ENCODE measurements at places on chromosomes 5 and 9.

GRCh38 chr5:139956342-139956741 is 86.8 kb downstream of the NRG2 start:
- DNase-seq = no peak

GRCh38 chr5:58675341-58675740 is 92.5 kb downstream of the RAB3C start:
- no peak for DNase-seq

DNA sequence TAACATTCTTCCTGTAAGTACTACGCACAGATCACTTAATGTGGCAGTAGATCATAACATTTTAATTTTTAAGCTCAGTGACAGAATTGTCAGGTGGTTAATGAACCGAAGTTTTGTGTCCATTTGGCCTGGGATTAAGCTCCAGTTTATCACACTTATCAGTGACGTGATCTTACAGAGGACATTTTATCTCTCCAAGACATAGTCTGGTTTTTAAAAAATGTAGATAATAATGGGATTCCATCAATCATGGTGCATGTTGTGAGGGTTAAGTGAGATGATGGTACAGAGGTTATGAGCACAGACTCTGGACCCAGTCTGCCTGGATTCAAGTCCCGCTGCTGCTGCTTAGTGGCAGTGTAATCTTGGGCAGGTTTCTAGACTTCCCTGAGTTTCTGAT is 66.0 kb upstream of the ZFAND5 start:
- no peak for DNase-seq

DNA sequence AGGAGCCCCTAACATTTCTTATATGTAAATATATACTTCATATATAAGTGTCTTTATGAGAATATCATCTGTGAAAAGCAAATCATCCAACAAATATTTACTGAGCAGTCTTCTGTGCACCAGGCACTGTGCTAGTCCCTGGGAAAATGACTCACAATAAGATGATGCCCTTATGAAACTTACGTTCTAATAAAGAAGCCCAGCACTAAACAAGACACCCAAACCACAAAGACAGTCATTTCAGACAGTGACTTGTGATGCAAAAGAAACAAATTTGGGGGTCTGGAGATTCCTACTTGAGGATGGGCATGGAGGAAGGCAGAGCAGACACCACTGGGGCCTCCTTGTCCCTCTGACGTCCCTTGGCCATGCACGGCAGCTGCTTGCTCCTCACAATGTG is 30.6 kb upstream of the PPP1R2B start:
- DNase-seq = no peak

GRCh38 chr5:116479776-116480675 is 94.6 kb downstream of the SEMA6A start:
- no peak for DNase-seq

DNA sequence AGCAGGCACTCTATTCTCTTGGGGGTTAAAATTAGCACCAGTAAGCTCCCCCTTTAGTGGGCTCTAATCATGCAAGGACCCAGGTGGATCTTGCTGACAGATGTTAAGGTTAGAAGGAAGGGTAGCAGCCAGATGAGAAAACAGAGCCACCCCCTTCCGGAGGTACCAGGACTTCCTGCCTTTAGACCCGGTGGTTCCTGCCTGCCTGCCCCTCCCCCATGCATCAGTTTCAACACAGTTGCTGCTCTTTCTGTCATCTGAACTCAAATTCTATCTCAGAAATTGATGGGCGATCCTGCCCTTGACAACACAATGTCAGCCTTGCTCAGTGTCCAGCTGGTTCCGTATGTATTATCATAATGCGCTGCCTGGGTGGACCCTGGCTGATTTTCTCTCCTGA is 287.3 kb downstream of the EBF1 start:
- peak; percentile 19 for DNase-seq

DNA sequence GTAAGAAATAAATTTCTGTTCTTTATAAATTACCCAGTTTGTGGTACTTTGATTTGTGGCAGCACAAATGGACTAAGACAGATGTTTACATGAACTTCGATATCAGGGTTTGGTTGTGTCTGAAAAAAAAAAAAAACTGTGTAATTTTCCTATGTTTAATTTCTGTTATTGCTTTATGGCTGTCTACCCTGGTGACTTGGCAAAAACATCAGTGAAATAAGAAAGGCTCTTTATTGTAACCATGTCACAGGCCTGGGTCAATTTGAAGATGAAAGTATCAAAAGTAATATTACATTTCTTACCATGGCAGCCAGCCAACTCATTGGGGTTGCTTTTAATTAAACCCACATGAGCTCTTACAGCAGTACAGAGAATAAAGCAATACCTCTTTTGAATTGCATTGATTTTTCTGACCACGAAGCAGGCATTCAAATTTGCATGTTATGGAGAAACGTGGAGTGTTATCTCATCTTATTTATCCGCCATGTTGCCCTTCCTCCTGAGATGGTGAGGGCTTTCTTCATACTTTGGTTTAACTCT is 20.6 kb upstream of the SV2C start:
- DNase-seq = no peak

- no peak for DNase-seq
Measured at GRCh38 chr5:146544232-146544631, 28.2 kb upstream of the GPR151 start.

GRCh38 chr5:122906768-122907167 is 61.4 kb downstream of the SNX24 start:
- DNase-seq = no peak

DNA sequence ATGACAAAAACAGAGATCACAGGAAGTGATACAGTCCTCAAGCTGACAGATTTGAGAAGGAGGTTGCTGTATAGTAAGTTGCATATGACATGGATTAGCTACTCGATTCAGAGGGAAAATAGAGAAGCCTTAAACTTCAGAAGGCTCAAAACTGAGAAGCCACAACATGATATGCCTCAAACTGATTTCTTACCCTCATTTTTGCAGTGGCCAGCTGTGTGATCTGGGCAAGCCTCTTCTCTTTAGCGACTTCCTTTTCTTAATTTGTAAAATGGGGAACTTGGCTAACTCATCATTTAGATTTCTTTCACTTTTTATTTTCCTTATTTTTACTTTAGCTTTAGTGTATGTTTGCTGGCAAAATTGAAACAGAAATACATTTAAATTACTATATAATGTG is 421.1 kb downstream of the KIF4B start:
- no peak for DNase-seq

- no peak for DNase-seq
Measured at GRCh38 chr5:148558892-148559291, 95.4 kb downstream of the HTR4 start.

- DNase-seq = no peak
Measured at GRCh38 chr5:149015561-149015960, 47.3 kb downstream of the SH3TC2 start.

DNA sequence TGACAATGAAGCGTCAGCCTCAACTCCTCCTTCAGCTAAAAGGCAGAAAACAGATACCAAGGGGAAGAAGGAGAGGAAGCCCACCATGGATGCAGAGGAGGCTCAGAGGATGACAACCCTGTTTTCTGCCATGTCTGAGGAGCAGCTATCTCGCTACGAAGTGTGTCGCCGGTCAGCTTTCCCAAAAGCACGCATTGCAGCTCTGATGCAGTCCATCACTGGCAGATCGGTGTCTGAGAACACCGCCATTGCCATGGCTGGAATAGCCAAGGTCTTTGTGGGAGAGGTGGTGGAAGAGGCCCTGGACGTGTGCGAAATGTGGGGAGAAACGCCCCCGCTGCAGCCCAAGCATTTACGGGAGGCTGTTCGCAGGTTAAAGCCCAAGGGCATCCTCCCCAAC is 968 bp downstream of the TAF11L11 start:
- DNase-seq = no peak

DNA sequence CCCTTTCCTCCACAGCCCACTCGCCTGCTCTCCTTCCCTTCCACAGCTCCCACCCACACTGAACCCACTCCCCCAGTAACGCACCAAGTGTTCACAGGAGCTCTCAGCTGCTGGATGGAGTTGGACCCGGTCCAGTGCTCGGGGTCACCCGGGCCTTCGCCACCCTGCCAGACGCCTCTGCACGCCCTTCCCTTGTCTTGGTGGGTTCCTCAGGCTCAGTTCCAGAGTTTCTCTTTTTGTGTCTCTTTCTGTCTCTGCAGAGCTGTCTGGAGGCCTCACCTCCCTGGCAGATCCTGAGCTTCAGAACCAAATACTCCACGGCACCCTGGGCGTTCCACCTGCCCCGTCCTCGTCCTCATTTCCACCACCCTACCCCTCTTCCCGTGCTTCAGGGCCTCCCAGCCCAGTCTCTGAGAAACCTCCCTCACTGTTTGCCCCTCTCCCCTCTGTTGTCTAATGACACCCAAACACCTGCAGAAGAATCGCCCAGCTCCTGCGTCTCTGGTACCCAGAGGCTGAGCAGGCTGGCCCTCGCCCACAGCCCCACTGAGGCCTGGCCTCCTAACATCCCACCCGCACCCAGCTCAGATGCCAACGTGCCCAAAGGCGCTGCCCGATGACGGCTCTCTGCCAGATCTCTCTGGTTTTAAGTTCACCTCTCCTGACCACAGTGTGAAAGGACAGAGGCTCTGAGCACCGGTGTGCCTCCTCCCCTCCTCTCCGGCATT is 74.3 kb downstream of the COL23A1 start:
- DNase-seq = no peak

GRCh38 chr9:129907201-129907600 is 71.9 kb downstream of the USP20 start:
- no peak for DNase-seq

DNA sequence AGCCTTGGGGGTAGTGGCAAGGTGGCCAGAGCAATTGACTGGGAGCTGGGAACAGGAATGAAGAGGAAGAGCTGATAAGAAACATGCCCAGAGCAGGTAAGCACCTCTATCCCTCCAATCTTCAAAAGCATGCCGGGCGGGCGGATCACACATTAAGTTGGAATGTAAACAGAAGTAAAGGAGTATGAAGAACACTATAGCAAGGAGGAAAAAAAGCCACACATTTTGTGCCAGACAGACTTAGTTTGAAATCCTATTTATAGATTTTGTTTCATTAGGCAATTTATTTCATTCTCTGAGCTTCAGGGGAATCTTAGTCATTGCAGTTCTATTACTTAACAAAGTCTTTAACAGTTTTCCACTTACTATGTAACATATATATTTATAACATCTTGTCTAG is 173.9 kb upstream of the TNC start:
- DNase-seq = no peak

GRCh38 chr9:36018891-36019720 is 17.6 kb upstream of the RECK start:
- no peak for DNase-seq

DNA sequence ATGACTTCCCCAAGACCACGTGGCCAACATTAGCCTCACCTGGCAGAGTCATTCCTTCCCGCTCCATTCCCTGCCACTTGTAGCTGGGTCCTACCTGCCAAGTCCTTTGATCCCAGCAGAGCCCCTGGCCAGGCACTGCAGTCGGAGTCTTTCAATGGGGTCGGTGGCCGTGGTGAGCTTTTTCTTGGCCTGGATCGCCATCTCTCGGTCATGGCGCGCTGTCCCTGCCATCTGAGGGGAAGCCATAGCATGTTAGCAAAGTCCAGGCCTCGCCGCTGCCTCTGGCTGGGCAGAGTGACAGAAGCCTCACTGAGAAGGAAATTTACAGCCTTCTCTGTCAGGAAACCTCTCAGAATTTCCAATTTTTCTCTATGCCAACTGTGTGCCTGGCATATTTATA is 17.5 kb downstream of the CAPSL start:
- no peak for DNase-seq

GRCh38 chr9:134198791-134199190 is 34.4 kb upstream of the RNU6ATAC start:
- DNase-seq = no peak

DNA sequence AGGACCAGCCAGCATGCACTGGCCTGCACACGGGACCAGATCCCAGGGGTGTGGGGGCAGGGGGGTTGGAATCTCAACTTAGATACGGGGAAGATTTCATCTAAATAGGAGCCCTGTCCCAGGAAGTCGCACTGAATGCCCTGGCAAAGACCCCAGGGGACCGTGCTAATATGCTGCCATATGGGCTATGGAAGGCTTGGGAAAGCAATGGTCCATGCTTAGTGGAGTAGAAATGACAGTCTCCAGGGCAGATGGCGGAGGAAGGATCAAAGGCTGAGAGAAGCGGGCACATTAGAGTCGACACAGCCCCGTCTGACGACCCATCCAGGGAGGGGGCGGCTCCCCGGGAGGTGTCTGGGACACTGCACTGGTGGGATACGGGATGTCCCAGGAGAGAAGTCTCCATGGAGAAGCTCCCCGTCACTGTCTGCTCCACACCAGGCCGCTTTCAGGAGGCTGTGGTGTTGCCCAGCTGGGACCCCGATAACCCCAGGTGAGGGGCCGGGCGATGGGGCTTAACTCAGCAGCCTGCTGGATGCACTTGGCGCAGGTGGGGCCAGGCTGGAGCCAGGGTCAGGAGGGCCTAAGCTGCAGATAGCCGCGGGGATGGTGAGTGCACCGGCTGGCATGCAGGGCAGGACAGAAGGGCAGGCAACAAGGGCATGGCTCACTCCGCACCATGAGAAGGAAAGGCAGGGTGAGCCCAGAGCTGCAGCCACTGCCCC is 377.7 kb upstream of the IRX1 start:
- DNase-seq = no peak

- no peak for DNase-seq
Measured at GRCh38 chr5:149550268-149550583, 1.0 kb downstream of the CSNK1A1 start.

DNA sequence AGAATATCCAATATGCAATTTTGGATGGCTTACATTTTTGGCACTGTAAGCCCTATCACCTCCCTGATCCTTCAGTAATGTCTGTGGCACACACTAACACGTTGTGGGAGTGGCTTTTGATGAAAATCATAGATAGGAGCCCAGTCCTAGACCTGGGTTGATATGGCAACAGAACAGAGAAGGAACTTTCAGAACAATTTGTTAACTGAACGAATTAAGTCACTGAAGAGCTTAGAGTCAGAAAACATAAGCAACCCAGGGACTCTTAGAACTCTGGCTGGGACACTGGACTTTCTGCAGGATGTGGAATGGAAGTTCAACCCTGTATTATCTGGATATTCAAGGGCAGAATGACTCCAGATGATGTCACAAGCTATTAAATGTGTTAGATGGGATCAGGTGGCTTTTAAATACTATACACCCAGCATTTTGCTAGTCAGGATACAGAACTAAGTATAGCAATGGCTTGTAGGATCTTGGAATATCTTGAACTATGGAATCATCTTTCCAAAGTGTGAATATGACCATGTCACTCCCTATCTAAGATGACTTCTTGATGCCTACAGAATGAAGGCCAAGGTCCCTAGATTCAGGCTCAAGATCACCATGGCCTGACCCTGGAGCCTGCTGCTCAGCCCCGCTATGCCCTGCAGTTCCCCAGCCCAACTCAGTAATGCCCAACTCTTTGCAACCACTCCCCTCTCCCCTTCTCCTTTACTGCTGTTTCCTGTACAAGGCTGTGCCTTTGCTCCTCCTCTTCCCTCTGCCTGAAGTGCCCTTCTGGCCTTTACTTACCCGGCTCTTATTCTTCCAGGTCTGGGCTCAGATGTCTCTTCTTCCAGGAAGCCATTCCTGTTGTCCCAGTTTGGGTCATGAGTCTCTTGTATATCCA is 42.8 kb downstream of the VLDLR start:
- no peak for DNase-seq
